Ammon's horn (tissue), 1 donor: ENCODE measurements at places on chromosomes 11 and 22.
A peak's percentile ranks its signal among the peaks of the same experiment; 100 is the strongest.

GRCh38 chr22:28989484-28989883 lies 72.1 kb downstream of the C22orf31 start:
- no peak for DNase-seq

- no peak for DNase-seq
Measured at GRCh38 chr11:131254254-131254653, 116.2 kb upstream of the NTM start.

GRCh38 chr11:11882539-11882938 lies 40.8 kb downstream of the USP47 start:
- DNase-seq = no peak

DNA sequence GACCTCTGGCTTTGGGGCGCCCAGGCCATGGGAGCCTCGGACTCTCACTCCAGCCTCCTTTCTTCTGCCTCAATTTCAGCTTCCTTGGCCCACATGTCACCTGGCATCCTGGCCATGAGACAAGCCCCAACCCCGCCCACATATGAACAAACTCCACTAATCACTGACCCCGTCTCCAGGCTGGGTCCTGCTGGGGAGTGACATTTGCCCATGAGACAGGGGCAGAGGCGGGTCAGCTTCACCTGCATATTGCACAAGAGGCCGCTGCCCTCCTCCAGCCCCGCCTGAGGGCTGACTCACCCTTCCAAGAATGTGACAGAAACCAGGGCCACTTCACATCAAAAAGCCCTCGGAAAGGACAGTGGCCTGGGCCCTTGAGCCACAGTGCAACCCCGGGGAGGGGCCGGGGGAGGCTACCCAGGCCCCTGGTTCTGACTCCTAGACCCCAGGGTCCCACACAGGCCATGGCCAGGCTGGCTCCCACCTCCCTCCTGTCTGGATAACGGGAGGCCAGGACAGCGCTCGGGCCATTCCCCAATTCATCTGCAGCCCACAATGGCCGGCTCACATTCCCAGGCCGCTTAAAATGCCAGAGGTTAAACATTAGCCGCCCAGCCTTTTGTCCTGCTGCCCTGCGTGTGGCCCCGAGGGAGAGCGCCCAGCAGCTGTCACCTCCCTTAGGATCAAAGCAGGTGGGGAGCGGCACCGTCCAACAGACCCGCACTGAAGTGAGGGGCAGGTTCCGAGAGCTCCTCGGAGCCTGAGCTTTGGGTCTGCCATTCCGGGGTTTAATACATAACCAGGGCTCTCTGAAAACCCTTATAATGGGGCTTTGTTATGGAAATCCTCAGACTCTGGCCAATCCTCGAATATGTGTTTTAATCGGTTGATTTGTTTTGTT lies 42.3 kb downstream of the TRMU start:
- DNase-seq = no peak

GRCh38 chr11:115181538-115181937 lies 322.7 kb downstream of the CADM1 start:
- DNase-seq = no peak

- DNase-seq = no peak
Measured at GRCh38 chr11:87473174-87473573, 435.4 kb downstream of the TMEM135 start.

DNA sequence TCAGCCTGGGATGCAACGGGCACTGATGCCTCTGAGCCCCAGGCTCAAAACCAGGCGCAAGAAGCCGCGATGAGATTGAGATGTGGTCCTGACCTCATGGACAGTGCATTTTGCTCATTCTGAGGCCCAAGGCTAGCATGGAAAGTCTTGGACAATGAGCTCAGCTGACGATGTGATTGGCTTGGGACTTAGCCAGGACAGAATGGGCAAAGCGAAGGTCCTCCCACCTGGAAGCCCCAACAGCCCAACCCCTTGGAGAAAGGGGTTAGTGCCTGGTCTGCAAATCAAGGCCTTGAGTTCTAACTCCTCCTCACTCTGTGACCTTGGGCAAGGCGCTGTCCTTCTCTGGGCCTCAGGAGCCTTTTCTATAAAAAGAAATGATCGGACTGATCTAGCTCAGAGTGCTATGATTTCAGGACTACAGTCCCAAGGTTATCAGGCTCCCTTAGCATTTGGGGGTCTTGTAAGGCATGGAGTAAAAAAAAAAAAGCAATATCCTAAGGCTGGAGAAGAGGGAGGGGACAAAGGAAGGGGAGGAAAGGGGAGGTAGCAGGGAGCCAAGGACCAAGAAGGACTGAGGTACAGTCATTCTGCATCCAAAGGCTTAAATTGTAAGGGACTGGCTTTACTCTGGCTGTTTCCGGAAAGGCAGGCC lies 2.7 kb downstream of the SLC43A3 start:
- no peak for DNase-seq

GRCh38 chr11:76682684-76683083 lies 12.1 kb upstream of the LRRC32 start:
- DNase-seq = no peak

DNA sequence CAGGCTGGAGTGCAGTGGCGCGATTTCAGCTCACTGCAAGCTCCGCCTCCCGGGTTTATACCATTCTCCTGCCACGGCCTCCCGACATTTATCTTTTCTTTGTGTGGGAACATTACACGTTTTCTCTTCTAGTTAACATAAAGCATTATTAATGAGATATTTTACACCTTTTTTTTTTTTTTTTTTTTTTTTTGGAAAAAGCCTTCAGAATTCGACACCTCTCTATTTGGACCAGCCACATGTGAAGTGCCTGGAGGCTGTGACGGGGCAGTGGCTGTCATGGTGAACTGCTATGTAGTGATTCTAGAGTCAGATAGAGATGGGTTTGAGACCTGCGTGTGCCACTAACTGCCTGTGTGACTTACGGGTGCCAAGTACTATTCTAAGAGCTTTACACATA lies 64.3 kb downstream of the SMIM38 start:
- DNase-seq = no peak

- DNase-seq = no peak
Measured at GRCh38 chr11:117199053-117199915, at the start of gene TAGLN. Gene TAGLN, plus strand, starts transcription at chr11:117199370. Its CDS starts 3,644 bp downstream, at chr11:117203014.

GRCh38 chr11:70084046-70084984 lies 6.2 kb downstream of the ANO1 start:
- no peak for DNase-seq

DNA sequence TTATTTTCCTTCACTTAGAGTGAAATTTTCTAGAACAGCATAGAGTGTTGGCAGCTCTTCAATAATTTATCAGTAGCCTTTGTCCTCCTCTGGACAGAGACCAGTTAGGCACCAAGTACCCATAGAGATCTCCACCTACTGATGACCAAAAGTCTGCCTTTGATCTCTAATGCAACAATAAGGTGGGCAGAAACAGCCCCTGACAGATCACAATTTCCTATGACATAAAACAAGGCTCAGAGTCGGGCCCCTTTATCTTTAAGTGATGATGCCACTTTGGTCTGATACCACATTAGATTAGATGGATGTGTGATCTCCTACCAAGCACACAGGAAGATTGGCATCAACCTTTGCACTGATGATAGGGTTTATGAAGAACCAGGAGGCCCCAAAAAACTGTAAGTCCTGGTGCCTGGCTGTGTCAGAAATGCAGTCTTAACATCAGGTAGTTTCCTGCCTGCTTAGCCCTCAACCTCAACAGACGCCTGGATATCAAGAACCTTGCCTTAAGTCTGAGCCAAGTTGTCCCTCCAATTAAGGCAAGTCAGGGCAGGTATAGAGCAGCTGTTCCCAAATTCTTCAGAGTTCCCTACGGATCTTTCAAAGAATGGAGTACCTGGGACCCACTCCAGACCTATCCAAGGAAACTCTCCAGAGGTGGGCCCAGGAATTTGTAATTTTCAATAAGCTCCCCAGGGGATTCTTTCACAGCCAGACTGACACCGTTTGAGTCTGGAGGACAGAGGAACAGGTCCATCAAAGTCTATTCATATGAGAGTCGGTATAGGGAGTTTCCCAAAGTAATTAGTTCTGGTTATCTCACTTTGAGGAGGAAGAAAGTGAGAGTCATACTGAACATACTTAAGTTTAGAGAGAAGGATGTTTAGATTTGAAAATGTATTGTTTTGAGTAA lies 30.6 kb upstream of the TMPRSS4 start:
- DNase-seq = no peak

- no peak for DNase-seq
Measured at GRCh38 chr11:103380031-103380430, 270.8 kb downstream of the DYNC2H1 start.

DNA sequence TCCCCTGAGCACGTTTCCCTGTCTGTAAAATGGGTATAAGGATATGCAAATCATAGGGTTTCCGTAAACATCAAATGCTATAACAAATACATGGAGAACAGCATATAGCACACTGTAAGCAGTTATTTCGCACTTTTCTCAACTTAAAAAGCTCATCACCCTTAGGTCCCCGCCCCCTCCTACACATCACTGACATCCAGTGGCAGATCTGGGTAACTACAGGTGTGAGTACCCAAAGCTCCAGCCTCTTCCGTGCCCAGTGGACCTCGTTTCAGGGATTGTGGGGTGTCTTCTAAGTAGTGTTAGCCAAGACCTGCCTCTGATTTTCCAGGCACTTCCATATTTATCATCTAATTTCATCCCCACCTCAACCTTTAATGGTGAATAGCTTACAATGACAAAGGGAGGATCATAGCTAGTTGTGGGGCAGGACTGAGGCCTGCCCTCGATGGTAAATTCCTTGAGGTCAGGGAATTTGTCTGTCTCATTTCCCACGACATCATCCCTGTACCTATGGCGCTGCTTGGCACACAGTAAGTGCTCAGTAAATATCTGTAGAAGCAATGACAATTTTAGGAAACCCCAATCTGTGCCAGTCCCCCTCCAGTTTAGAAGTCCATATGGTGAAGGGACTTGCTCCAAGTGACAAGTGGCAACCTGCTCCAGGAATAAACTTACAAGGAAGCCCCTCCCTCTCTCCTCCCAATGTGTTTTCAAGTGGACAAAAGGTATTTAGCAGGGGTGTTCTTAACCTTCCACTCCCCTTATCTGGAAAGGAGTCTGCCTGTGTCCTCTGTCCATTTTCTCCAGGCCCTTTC lies 340.5 kb downstream of the TENM4 start:
- peak; percentile 63 for DNase-seq

DNA sequence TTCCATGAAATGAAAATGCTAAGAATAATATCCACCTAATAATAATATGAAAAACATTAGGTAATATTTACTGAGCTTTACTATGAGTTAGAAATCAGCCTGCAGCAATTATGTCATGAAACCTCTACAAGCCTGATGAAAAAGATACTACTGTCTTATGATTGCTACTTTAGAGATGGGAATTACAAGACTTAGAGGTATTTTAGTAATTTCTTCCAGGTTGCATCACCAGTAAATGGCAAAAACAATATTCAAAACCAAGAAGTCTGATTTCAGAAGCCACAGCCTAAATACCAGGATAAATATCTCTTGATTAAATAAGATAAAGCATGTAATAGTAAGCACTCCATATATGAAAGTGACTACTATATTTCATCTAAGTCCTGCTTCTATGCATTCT lies 13.8 kb downstream of the OR5B21 start:
- DNase-seq = no peak

GRCh38 chr11:68406324-68407313 lies 53.9 kb upstream of the PPP6R3 start:
- DNase-seq = no peak

DNA sequence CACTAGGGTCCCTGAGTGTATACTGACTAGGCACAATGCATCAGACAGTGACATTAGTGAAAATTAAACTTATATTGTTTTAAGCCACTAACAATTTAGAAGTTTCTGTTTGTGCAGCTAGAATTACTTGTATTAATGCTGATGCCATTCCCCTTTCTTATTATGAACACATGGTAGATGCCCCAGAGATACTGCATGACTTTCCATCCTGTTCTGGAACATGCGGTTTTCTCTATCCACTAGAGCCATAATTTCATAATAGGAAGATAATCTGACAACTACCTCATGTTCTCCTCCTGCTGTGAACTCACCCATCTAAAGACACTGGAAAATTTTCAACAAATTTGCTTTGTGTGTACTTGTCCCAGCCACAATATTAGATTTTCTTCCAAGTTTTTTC lies 1256.4 kb downstream of the FAM181B start:
- no peak for DNase-seq

GRCh38 chr22:43017525-43018460 lies 2.8 kb upstream of the PACSIN2 start:
- no peak for DNase-seq

DNA sequence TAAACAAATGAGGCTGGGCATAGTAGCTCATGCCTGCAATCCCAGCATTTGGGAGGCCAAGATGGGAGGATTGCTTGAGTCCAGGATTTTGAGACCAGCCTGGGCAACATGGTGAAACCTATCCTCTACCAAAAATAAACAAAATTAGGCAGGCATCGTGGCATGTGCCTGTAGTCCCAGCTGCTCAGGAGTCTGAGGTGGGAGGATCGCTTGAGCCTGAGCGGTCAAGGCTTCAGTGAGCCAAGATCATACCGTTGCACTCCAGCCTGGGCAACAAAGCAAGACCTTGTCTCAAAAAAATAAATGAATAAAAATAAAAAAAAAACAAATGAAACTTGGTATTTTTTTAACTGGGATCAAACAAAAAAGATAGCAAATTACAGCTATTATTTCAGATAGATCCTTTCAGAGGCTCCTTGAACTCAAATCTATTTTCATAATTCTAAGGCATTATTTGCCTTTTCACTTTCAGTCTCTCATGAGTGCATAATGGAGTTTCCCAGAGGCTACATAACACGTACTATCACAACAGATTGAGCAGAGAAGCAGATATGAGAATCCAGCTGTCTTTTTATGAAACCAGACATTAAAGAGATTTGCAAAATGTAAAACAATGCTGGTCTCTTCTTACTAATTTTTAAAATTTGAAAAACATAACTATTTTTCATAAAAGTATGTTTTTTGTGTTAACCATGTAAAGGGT lies 23.1 kb downstream of the DDIAS start:
- no peak for DNase-seq

GRCh38 chr11:64802370-64803157 lies 450 bp downstream of the MAP4K2 start:
- no peak for DNase-seq

- no peak for DNase-seq
Measured at GRCh38 chr11:121066623-121067022, 34.4 kb upstream of the TECTA start.

DNA sequence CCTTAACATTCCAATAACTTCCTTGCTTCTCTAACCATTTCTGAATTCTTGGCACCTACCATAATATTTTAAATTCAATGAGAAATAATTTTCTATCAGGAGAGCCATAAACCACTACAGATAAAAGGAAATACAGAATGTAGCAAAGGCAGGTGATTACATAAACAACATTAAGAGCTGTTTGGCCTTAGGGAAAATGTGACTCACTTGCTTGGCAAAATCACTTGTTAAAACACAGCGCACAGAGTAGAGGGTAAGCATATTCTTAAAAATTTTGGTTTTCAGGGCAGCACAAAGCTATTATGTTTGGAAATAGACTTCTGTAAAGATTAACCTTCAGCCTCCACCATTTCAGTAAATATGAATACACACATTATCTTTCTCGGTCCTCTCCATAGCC lies 26.4 kb downstream of the IZUMO1R start:
- no peak for DNase-seq

GRCh38 chr11:120601536-120601935 lies 90.0 kb downstream of the GRIK4 start:
- DNase-seq = peak; percentile 40

- no peak for DNase-seq
Measured at GRCh38 chr11:76491644-76492043, 46.8 kb downstream of the EMSY start.
